Dorsolateral prefrontal cortex (tissue), 122 donors: ENCODE measurements at places on chromosomes 3 and 15.
A peak's percentile ranks its signal among the peaks of the same experiment; 100 is the strongest.

DNA sequence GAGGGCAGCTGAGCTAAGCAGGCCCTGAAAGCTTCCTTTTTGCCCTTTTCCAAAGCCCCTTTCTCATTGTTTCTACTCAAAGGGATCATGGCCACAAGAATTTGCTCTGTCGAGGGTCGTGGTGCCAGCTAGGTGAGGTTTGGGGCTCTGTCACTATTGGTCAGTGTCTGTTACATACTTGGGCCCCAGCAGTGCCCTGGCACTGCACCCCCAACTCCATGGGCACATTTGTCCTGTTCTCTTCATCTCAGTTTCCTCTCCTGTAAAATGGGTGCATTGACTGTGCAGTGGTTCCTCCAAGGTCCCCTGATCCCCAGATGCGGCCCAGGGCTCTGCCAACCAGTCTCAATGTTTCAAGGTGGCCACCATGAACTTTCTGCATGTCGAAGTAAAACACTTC is 62.1 kb downstream of the SLC6A6 start:
- no peak for DNase-seq

GRCh38 chr3:100781301-100781700 is 72.0 kb downstream of the TFG start:
- DNase-seq = no peak

DNA sequence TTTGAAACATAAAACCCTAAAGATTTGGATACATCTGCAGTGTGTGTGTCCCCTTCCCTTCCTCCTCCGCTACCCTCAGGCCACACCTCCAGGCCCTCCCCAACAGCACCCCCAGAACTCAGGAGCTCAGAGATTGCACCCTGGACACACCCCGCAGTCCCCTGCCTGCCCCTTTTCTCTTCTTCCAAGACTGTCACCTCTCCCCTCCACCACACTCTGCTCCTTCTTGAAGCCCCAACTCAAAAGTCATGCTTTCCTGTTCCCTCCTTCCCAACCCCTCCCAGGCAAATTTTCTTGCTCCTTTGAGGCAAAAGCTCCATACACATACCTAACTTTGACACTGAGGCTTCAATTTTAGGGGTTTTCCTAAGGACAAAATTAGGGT is 285.7 kb upstream of the STT3B start:
- no peak for DNase-seq

GRCh38 chr15:83694015-83694414 is 40.1 kb downstream of the ADAMTSL3 start:
- no peak for DNase-seq

- peak; percentile 86 for DNase-seq
These were observed 19.5 kb downstream of the MRAS start for GRCh38 chr3:138367911-138368310.

DNA sequence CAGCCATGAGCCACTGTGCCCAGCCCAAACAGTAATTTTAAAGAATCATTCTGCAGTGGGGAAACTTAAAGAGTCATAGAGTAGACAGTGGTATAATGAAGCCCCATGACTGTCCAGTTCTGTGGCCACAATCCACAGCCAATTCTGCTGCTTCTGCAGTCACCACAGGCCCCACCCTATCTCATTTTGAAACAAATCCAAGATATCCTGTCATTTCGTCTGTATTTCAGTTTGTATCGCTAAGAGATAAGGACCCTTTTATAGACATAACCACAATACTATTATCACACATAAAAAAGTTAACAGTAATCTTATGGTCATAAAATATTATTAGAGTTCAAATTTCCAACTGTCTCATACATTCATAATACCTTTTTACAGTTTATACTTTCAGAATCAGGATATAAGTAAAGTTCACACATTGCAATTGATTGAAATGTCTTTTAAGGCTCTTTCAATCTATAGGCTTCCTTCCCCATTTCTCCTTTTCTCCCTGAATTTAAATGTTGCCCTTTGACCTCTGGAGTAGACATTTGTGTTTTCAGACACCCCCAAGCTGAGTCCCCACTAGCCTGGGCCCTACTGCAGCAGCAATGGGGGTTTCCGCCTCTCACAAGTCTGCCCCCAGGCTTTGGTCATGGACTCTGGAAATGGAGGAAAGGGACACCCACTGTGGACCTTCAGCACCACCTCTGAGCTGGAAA is 4.2 kb upstream of the NUP210 start:
- no peak for DNase-seq

GRCh38 chr15:71005895-71006294 is 109.4 kb upstream of the THSD4 start:
- DNase-seq = no peak

GRCh38 chr3:111848283-111848682 is 10.8 kb upstream of the PHLDB2 start:
- DNase-seq = no peak

DNA sequence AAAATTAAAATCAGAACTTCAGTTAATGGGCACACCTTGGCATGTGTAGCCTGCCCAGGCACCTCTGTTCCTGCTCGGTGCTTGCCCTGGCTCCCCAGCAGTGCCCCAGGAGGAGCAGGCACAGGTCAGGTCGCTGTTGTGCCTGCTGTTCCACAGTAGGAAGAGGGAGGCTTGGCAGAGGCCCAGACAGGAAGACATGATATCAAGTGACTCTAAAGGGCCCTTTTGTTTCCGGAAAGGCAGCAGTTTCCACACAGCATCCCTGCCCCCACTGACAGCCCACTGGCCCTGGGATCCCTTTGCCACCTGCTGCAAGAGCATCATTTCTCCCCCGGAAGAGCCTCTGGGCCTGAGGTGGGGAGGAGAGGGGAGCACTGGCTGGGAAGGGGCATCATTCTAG is 40.5 kb upstream of the HES1 start:
- DNase-seq = no peak

DNA sequence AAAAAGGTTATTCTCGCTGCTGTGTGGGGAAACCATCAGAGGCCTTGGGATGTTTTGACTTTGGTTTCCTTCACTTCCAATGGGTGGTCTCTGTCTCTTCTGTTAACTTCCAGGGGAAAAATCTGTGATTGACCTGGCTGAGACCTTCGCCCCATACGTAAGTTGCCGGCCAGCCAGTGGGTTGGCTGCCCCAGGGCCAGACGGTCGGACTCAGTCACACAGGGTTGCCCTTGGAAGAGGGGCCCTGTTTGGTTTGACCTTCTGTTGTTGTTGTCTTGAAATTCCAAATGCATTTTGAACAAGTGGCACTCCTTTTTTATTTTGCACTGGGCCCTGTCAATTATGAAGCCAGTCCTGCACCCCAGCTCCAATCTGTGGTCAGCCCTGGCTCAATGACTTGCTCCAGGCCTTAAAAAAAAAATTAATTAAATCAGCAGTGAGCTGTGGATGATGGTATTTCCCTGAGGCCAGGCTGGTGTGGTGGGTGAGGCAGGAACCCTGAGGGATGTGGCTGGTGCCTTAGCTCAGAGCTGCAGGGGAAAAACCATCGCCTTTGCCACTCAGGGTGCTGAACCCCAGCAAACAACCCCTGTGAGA is 4.5 kb downstream of the FAM107A start:
- DNase-seq = no peak

GRCh38 chr3:172259726-172260248 is 188.5 kb downstream of the GHSR start:
- DNase-seq = no peak

- DNase-seq = no peak
These were observed 631.0 kb upstream of the GRM7 start for GRCh38 chr3:6229778-6230410.

DNA sequence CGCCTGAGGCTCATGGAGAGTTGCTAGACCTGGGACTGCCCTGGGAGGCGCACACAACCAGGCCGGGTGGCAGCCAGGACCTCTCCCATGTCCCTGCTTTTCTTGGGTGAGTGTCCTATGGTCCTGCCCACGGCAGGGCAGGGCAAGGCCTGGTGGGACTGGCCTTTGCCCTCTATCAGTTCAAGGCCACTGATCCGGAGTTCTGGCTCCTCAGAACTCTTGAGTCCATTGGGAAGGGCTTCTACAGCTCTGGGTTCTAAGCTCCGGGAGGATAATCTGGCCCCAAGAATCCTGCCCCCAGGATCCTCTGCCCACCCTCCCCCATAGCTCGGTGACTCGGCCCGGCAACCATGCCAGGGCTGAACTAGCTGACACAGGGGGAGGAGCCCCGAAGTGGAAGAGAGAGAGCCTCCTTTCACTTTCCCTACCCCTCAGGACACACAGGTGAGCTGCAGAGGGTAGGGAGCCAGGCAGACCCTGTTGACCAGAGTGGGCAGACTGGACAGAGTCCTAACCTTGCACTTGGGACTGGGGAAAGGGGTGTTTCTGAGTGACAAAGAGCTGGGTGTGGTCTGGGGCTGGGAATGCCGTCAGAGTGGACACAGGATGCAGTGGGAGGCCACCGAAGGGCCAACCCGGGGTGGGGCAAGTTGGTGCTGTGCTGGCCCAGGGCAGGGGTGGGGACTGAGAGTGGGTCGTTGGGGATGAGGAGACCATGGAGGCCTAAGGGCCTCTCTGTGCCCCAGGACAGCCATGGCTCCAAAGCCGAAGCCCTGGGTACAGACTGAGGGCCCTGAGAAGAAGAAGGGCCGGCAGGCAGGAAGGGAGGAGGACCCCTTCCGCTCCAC is 664 bp downstream of the PARP3 start:
- no peak for DNase-seq

GRCh38 chr3:122364490-122364889 is 18.5 kb downstream of the MIX23 start:
- no peak for DNase-seq

DNA sequence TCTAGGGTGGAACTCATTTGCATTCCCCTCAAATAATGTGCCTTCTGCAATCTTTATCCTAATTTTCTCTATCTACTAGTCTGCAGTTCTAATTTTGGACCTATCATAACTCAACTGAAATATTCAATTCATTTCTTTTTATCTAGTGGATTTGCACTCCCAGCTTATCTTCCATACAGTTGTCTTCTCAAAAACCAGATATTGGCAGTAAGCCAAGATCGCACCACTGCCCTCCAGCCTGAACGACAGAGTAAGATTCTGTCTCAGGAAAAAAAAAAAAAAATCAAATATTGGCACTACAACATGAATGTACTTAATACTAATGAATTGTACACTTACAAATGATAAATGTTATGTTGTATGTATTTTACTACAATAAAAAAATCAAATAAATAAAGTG is 18.0 kb upstream of the CHMP2B start:
- no peak for DNase-seq

GRCh38 chr15:74635228-74635627 is 19.6 kb downstream of the CLK3 start:
- peak; percentile 75 for DNase-seq

- DNase-seq = no peak
These were observed 15.0 kb downstream of the INTS14 start for GRCh38 chr15:65595960-65596359.

GRCh38 chr3:122215592-122216298 is 32.3 kb downstream of the CASR start:
- DNase-seq = no peak

- DNase-seq = no peak
These were observed 85.6 kb downstream of the RAP2B start for GRCh38 chr3:153247331-153248330.

DNA sequence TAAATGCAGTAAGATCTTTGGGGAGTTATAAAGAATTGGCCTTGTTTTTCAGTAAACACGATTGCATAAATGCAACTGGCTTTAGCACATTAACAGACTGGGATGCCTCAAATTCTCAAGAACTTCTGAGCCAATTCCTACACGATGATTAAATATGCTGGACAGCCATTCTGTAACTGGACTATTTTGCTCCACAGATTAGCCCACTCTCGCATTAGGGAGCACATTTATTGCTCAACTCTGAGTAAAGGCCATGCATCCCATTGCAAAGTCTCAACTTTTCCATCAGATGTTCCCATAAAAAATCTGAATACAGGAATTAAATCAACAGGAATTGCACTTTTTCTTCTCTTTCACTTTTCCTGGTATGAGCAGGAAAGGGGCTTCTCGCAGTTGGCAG is 66.7 kb upstream of the PRICKLE2 start:
- DNase-seq = no peak

GRCh38 chr15:36844534-36844998 is 255.8 kb downstream of the MEIS2 start:
- DNase-seq = no peak

- DNase-seq = no peak
These were observed 604 bp downstream of the CCPG1 start for GRCh38 chr15:55407498-55408011.

DNA sequence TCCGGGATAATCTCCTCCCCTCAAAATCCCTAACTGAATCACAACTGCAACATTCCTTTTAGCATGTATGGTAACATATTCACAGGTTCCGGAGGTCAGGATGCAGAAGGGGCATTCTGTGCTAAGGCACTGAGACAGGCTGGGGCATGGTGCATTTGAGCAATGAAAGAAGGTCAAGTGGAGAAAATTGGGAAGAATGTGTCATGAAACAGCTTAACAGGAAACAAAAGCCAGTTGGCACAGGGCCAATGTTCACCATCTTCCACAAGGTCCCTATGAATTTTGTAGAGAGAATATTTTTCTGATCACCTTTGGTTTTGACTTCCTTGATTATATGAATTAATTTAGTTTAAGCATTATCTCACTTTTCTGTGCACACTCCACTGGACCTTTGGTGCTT is 587.7 kb upstream of the NR2F2 start:
- DNase-seq = no peak

- no peak for DNase-seq
These were observed 33.4 kb downstream of the POC1A start for GRCh38 chr3:52120556-52121463.

- no peak for DNase-seq
These were observed 58.2 kb downstream of the PHLDB2 start for GRCh38 chr3:111917300-111917699.

- no peak for DNase-seq
These were observed 36.6 kb downstream of the MRAS start for GRCh38 chr3:138384976-138385375.

DNA sequence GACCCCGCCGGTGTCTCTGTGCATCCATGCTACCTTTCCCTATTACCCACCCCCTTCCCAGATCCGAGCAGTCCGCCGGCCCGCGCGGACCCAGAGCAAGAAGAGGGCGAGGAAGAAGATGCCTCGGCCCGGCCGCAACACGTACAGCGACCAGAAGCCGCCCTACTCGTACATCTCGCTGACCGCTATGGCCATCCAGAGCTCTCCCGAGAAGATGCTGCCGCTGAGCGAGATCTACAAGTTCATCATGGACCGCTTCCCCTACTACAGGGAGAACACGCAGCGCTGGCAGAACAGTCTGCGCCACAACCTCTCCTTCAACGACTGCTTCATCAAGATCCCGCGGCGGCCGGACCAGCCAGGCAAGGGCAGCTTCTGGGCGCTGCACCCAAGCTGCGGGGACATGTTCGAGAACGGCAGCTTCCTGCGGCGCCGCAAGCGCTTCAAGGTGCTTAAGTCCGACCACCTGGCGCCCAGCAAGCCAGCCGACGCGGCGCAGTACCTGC is 788 bp downstream of the FOXB1 start:
- DNase-seq = no peak

GRCh38 chr15:33313491-33313890 is 2.7 kb downstream of the RYR3 start:
- no peak for DNase-seq

GRCh38 chr15:87764461-87765240 is 491.9 kb downstream of the NTRK3 start:
- DNase-seq = no peak
